Type B pancreatic cell (in vitro differentiated cells): ENCODE measurements at places on chromosomes 13 and 19. TPM values are rescaled to one million over a fixed set of nuclear protein-coding genes. Genes with fewer than 3 reads are reported as not detected.

DNA sequence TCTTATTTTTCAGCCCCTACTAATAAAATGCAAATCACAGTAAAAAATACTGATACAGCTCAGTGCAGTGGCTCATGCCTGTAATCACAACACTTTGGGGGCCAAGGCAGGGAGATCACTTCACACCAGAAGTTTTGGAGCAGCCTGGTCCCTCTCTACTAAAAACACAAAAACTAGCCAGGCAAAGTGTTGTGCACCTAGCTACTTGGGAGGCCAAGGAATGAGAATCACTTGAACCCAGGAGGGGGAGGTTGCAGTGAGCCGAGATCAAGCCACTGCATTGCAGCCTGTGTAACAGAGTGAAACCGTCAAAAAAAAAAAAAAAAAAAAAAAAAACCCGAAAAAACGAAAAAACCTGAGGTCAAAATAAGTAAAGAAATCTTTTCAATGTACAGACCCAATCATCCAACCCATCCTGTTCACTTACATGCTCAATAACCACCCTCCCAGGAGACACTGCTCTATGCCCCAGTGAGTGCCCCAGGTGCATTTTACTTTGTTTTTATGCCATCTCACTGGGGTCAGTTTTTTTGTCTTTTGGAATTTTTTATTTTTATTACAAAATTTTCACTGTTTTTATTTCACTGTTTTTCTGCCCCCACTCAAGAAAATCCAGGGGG is 107.0 kb downstream of the ZNF486 start:
- DNase-seq = no peak

DNA sequence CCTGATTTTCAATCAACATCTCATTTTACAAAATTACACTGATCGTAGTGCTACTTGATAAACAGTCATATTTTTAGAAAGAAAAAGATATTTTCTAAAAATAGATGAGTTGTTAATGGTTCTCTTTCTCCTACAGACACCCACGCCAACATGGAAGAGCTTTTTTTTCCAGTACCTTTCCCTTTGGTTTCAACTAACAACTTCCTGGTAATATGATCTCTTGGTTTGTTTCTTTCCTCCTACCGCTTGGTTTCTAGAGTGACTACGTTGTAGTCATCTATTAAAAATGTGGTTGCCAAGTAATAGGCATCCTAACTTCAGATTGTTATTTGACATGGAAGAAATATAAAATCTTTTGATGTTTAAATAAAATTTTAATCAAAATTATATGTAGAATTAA is 189.0 kb downstream of the LACC1 start:
- DNase-seq = no peak

GRCh38 chr13:97810152-97810551 is 143.3 kb upstream of the IPO5 start:
- DNase-seq = no peak

GRCh38 chr19:2517881-2518601 is 42.1 kb downstream of the GADD45B start:
- DNase-seq = no peak

GRCh38 chr19:40613690-40614621 is 12.8 kb downstream of the LTBP4 start:
- no peak for DNase-seq

- DNase-seq = no peak
Measured at GRCh38 chr13:102877303-102877702, 31.5 kb downstream of the ERCC5 start.

- DNase-seq = no peak
Measured at GRCh38 chr19:41868120-41868988, 8.3 kb downstream of the RPS19 start.

Gene MAST1
- total RNA-seq = 1.9 and 3.5 TPM in 2 replicates
